DMS53 (cell line): ENCODE measurements at places on chromosomes 11 and 22.

GRCh38 chr11:103880968-103881367 lies 155.5 kb upstream of the DDI1 start:
- no peak for DNase-seq

- no peak for DNase-seq
Measured at GRCh38 chr11:71070490-71071453, 181.6 kb downstream of the SHANK2 start.

GRCh38 chr11:35112056-35112845 lies 26.7 kb upstream of the CD44 start:
- DNase-seq = no peak

DNA sequence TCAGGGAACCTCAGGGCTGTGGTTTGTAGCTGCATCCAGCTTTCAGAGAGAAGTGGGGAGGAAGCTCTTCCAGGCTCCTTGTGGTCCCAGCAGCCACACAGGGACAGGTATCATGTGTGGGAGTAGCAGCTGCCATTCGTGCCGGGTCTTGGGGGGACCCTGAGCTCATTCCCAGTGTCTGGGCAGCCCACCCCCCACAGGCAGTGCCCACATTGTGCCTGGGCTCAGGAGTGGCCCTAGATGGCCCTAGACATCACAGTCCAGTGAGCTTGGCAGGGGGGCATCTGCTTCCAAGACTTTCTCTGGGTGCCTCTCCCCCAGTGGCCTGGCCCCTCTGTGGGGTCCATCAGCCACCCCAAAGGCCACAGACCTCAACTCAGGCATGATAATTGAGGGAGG lies 619.7 kb downstream of the BRD1 start:
- no peak for DNase-seq

DNA sequence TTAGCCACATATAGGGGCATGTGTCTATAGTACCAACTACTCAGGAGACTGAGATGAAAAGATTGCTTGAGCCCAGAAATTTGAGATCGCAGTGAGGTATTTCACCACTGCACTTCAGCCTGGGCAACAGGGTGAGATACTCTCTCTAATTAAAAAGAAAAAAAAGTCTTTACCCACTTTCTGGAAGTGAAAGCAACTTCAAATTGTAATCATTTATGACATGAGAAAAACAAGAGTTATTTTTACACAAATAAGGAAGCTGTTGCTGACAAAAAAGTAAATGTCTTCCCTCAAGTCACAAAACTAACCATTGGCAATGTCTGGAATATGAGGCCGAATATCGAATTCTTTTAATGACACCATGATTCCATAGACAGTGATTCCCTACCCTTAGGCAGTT lies 71.4 kb downstream of the GLYATL1 start:
- no peak for DNase-seq
